ENCODE measurements at places on chromosomes 2 and 18.

- DNase-seq: no peak
Measured at GRCh38 chr18:29979881-29980280, 1062.7 kb downstream of the DSC3 start.

DNA sequence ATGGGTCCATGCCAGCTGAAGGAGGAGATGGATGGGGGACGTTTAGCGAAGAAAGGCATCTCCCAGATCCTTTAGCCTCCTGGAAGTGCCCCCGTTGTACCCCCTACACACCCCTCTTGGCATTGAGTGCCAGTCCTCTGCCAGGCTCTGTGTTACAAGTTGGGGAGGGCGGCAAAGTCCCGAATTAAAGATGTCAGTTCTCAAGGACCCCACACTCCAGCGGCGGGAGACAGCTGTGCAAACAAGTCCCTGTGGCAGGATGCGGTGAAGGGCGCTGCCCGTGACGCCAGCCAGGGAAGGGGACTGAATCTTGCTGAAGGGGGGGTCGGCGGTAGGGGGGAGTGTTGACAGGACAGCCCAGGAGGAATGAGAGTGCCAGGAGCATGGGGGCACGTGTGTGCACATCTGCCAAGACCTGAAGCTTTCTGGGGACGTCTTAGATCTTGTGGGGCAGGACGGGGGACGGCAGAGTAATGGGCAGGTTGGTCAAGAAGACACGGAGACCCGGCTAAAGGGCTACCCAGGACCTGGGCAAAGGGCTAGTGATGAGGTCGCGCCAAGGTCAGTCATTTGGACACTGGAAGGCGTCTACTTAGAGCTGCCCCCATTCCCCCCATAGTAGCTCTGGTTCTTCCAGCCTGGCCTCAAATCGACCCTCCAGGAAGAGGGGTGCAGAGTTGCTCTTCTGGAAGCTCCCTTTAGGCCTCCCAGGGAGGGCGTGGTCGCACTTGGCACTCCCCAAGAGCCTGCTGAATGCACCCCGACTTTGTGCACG, 2.8 kb upstream of the CTDSP1 start:
- no peak for DNase-seq

- no peak for DNase-seq
Measured at GRCh38 chr2:28128281-28128950, 237.9 kb downstream of the BABAM2 start.

- DNase-seq: no peak
Measured at GRCh38 chr2:60033325-60033724, 520.1 kb downstream of the BCL11A start.

DNA sequence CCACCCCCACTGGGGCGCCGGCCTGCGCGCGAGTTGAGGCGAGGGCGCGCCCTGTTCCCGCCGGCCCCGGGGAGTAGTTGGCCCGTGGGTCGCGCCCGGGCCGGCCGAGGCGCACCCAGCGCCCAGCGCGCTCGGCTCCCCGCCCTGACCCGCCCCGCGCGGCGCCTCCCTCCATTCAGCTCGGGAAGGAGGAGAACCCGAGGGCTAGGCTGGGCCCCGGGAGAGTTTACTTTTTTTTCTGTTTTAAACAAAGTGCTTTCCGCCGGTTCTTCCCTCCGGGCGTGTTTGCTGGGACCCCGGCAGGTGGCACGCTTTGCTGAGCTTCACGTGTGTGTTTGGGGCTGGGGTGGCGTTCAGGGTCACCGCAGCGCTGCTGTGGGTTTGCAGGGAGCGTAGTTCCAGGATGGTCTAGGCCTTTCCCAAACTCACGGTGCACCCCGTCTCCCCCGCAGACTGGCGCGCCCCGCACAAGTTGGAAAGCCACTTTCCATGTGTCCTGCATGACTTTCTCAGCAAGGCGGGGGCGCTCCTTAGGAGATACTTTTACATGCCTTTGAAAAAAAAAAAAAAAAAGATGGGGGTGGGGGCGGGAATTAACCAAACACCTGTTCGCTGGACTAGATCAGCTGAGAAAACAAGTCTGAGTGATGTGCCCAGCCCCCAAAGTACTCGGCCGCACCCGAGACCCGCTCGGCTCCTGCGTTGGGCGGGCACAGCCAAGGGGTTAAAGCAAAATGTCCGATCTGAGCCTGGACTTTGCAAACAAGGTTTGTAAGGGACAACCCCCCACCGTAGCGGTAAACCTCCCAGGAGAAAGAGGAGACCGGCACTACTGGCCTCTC, 825 bp downstream of the ITGA6 start:
- no peak for DNase-seq

DNA sequence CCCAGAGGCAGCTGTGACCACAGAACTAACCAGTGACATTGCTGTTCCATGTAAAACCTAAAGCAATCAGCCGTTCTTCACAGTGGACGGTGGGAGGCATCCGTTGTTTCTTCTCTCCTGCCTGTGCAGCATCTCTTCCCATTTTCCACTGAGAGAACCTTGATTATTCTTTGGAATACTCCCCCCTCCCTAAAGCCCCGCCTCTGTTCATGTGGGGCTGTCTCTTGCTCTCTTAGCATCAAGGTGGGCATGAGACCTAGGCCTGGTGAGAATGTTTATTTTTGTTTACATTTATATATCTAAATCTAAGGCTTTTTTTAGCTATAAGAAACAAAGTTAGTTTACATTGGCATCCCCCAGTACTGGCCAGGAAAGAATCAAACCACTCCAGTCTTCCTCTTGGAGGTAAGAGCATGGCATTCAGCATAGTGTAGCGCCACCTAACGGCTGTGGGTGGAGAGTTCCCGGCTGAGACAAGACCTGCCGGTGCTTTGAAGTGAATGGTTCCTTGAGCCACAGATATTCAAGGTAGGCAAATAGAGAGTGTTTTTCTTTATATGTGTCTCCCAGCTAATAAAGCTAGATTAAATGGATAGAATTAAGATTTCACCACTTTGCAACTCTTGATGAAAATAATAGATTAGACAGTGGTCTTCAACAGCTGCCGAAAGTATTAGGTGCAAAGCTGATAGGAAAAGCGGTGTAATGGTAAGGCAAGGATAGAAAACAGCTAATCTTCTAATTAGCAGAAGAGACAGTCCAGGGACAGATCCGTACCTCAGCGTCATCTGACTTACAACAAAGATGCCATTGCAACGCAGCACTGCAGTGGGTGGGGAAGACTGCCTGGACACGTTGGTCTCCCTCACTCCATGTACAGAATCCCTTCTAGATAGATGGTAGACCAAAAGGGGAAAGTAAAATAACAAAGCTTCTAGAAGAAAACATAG, 219.6 kb upstream of the RAB12 start:
- peak; percentile 28 for DNase-seq

- no peak for DNase-seq
Measured at GRCh38 chr2:177175917-177176668, 36.5 kb upstream of the HNRNPA3 start.

GRCh38 chr2:111697560-111697959, 186.4 kb downstream of the ANAPC1 start:
- no peak for DNase-seq

GRCh38 chr2:112520234-112520783, 22.0 kb upstream of the POLR1B start:
- DNase-seq: no peak

- no peak for DNase-seq
Measured at GRCh38 chr2:153808679-153809078, 63.0 kb upstream of the GALNT13 start.

DNA sequence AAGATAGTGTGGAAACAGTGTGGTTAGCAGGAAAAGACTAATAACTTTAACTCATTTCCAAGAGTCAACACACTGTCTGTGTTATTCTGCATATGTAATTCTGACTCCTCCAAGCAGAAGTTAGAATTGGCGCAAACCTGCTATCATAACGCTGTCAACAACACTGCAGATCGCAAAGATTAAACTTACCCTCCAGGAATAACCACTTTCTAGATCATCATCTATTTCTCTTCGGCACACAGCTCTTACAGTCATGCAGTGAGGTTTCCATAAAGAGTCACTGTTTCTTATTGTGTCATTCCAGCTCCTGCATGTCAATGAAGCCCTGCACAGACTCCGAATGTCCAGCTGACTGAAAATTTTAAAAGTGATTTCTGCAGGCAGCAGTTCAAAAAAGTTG, 2.4 kb downstream of the FBXO48 start:
- DNase-seq: no peak

DNA sequence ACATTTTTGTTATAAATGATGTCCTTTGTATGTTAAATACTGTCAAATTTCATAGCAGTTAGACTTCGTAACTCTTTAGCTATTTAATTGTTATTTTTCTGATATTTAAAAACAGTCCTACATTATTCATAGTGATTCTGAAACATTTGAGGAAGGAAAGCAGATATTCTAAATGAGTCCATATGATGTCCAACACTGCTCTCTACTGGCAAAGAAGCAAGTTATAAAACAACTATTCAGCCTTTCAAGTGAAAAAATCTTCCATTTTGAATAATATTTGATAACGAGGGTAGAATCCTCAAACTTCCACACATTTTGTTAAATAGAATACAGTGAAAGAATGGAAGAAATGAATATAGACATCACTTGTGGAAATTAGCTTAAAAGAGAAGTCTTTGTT, 220.8 kb downstream of the GULP1 start:
- no peak for DNase-seq

DNA sequence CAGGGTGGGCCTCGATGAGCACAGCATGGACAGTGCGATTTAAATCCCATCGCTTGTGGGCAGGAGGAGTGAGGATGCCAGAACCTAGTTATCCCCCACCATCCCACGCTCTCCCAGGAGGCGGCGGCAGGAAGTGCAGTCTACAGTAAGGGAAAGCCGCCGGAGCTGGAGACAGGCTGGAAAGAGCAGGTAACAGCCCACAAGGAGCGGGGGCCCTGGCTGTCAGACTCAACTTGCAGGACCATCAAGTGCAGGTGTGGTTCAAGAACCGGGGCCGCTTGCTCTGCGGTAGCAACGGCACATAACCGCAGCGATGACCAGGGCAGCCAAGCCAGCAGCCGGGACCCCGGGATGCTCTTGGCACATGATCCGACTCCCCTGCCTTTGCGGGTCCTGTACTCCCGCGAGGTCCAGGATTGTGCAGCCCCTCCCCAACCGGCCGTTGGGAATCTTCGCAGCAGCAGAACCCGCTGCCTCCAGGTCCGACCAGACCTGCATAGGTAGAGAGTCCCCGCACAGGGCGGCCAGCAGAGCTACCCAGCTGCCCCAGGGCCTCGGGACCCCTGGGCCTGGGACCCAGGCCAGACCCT, 82.1 kb downstream of the BIN1 start:
- DNase-seq: no peak

DNA sequence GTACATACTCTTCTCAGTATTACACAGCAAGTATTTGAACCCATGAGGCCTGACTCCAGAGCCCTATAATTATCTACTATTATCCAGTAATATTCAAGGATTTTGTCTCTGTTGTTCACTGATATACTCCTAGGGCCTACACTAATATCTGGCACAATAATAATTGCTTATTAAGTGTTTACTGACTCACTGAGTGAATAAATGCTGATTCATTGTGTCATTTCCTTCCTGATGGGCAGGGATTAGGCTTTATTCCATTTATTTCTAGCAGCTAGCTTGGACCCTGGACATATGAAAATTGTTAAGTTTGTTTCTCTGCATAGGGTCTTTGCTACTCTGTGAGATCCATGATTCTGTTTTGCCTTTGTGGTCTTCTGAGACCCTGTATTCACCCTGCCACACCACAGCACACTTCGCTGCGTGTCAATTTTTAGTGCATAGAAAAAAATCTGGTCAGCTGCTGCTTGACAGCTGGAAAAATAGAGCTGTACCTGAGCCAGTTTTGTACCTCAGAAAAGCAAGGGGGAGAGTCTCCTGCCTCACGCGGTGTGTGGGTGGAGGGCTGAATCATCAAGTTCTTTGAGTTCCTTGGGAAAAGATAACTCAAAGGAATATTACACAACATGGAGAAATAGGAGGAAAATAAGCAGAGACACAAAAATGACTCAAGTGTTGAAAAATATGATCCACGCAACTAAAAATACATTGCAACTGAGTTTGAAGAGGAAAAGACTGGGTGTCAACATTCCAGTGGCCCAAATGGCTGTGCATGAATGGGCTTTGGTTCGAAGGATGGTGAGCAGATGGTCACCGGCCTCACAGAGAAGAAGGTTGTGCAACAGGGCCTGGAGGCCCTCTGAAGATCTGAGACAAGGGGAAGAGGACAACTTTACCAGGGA, 18.9 kb upstream of the DPP4 start:
- DNase-seq: no peak

DNA sequence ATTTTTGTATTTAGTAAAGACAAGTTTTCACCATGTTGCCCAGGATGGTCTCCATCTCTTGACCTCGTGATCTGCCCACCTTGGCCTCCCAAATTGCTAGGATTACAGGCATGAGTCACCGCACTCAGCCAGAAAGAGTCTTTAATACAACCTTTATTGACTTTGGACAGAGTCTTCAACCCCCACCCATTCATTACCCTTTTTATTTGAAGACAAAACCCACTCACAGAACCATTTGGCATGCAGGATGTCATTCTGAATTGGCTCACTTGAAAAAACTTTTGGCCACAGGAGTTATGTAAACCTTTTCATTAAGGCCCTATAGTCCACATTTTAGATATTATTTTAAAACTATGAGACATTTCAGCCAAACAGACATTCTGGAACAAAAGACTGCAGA, 217.9 kb upstream of the RND3 start:
- no peak for DNase-seq

DNA sequence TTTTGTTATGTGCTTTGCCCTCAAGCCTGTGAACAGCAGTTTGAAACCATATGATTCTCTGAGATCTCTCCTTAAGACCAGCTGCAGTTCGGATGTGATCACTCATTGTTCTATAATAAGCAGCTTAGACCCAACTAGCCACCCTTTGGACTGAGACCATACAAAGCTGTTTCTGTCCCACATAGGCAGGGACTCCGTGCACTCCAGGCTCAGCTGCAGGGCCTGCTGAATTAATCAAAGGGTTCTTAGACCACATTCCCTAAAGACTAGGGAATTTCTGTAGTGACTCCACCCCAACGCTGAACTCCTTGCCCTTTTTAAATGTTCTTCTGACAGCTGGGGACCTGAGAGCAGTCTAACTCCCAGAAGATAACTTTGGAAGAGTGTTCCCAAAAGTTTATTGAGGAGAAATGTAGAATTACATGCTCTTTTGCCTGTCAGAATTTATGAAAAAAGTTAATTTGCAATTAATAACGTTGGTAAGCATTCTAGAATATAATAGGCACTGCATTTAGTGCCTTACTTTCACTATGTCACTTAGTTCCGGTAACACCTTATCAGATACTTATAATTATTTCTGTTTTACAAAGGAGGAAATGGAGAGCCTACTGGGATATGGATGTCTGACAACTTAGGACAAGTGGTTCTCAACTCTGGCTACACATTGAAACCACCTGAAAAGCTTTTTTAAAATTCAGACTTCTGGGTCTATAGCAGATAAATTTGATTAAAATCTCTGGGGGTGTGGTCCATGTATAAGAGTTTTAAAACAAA, 42.3 kb downstream of the GULP1 start:
- DNase-seq: no peak

GRCh38 chr2:197647961-197648690, 27.3 kb downstream of the RFTN2 start:
- no peak for DNase-seq

DNA sequence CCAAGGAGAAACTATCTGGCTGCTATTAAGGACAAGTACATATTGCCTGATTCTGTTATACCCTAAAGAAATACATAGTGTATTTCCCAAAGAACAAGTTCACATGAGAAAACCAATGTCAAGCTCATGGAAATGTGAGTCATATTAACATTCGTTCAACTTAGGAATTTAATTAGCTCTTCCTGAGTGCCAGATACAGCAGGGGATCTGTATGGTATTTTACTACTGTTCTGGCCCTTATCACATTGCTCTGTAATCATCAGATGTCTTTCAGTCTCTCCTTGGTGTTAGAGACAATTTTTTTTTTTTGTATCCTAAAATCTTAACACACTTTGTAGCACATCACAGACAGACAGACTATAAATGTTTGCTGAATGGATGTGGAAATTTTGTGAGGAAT, 395.0 kb upstream of the CRIM1 start:
- no peak for DNase-seq

All from GM19239 (cell line).